A549 treated with RU486 at 1 μM for 4 hours (cell line): ENCODE measurements at places on chromosomes 3 and 15. TPM values are rescaled to one million over a fixed set of nuclear protein-coding genes. Genes with fewer than 3 reads are reported as not detected.

The ZNF774 gene
- 0.78 to 1.5 TPM (median 1.3 TPM) in 5 replicates for total RNA-seq

The HYAL1 gene
- 0.27 to 0.50 TPM (median 0.45 TPM) in 5 replicates for total RNA-seq

The C15orf40 gene
- total RNA-seq = 38.6 to 58.6 TPM (median 48.9 TPM) in 5 replicates

The ITGA11 gene
- total RNA-seq = 2.2 to 8.2 TPM (median 5.4 TPM) in 5 replicates

The CNTN6 gene
- total RNA-seq = not detected in 5 replicates

The CPA3 gene
- not detected in 5 replicates for total RNA-seq

The CORO2B gene
- 2.8 to 4.4 TPM (median 3.6 TPM) in 5 replicates for total RNA-seq

The THAP10 gene
- total RNA-seq = 4.8 to 6.9 TPM (median 5.3 TPM) in 5 replicates

The ACOX2 gene
- total RNA-seq = 6.4 to 11.1 TPM (median 9.6 TPM) in 5 replicates

The RPL39L gene
- total RNA-seq = 49.3 to 61.6 TPM (median 52.4 TPM) in 5 replicates

The ABHD17C gene
- total RNA-seq = 34.9 to 46.6 TPM (median 41.1 TPM) in 5 replicates

The PLA2G4F gene
- total RNA-seq = not detected in 5 replicates

The ATP13A5 gene
- not detected in 5 replicates for total RNA-seq

The TMCO5A gene
- total RNA-seq = not detected in 5 replicates

The ZSCAN29 gene
- 7.9 to 11.5 TPM (median 9.0 TPM) in 5 replicates for total RNA-seq

The GHSR gene
- total RNA-seq = not detected in 5 replicates

The FGF7 gene
- not detected in 5 replicates for total RNA-seq

The IGF2BP2 gene
- total RNA-seq = 8.2 to 10.6 TPM (median 10.0 TPM) in 5 replicates

The TOP2B gene
- total RNA-seq = 47.1 to 86.4 TPM (median 69.3 TPM) in 5 replicates

The KCNMB2 gene
- total RNA-seq = not detected in 5 replicates

The SPRED1 gene
- total RNA-seq = 5.8 to 8.9 TPM (median 8.7 TPM) in 5 replicates

The SOX14 gene
- total RNA-seq = not detected in 5 replicates

The NEO1 gene
- total RNA-seq = 30.0 to 35.1 TPM (median 30.9 TPM) in 5 replicates

The NECTIN3 gene
- total RNA-seq = 12.7 to 28.2 TPM (median 26.6 TPM) in 5 replicates

The KY gene
- total RNA-seq = 0.07 to 0.21 TPM (median 0.10 TPM) in 4 of 5 replicates, not detected in the other

The RNU5B-1 gene
- not detected in 5 replicates for total RNA-seq

The DNAH12 gene
- total RNA-seq = 0.02 to 0.13 TPM (median 0.04 TPM) in 3 of 5 replicates, not detected in the others

The HCLS1 gene
- 0.09 to 0.13 TPM in 2 of 5 replicates, not detected in the others for total RNA-seq

The MME gene
- not detected in 5 replicates for total RNA-seq

The FANCD2OS gene
- not detected in 5 replicates for total RNA-seq

The SLC12A1 gene
- not detected in 5 replicates for total RNA-seq

The LRRIQ4 gene
- not detected in 5 replicates for total RNA-seq

The LYSMD2 gene
- total RNA-seq = 20.4 to 26.4 TPM (median 25.9 TPM) in 5 replicates

The ABHD2 gene
- 69.1 to 102 TPM (median 81.9 TPM) in 5 replicates for total RNA-seq

The OR5K2 gene
- total RNA-seq = not detected in 5 replicates

The ACSBG1 gene
- 0.12 to 0.39 TPM (median 0.15 TPM) in 4 of 5 replicates, not detected in the other for total RNA-seq

The FRMD4B gene
- 0.80 to 2.5 TPM (median 1.4 TPM) in 5 replicates for total RNA-seq

The ZNF35 gene
- total RNA-seq = 4.7 to 7.3 TPM (median 5.4 TPM) in 5 replicates

The SLC51B gene
- 12.4 to 18.4 TPM (median 14.3 TPM) in 5 replicates for total RNA-seq

The ADAMTS17 gene
- 0.03 to 0.09 TPM (median 0.07 TPM) in 3 of 5 replicates, not detected in the others for total RNA-seq
